Hematopoietic multipotent progenitor cell treated with erythropoietin and hydrocortisone succinate and interleukin-3 and kit ligand, for 6 days (in vitro differentiated cells): ENCODE measurements at places on chromosomes 4 and X.

- DNase-seq = peak; percentile 37
These were observed 36.1 kb downstream of the HEPH start for GRCh38 chrX:66200050-66200664.

GRCh38 chr4:75935628-75936027 lies 5.2 kb downstream of the NAAA start:
- no peak for DNase-seq

DNA sequence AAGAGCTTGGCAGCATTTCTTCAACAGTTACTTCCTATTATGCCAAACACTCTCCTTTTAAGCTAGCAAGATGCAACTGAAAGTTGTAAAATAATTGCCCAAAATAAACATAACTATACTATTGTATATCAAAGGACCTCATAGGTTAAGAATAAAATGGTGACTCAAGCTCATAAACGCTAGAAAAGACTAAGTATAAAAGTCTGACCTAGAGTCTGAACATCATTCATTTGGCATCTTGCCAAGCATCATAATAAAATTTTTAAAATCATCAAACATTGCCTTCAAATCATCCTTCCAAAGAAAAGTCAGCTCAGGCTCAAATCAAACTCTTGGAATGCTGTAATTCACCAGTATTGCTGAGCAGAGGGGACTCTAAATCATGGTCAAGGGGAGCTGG lies 281.2 kb downstream of the QDPR start:
- DNase-seq = no peak

DNA sequence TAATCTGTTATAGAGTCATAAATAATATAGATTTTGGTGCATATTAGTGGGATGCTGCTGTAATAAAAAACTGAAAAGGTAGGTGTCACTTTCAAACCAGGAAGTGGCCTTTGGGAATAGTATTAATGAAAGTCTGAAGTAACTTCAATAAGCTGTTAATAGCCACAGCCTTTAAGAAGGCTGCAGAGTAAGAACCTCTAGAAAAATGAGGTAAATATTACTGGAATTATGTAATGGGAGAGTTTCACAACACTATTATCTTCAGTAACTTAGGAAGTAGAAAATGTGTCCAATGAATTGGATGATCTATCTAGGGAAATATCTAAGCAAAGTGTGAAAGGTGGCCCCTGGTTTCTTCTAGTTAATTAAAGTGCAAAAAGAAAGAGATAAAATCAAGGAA lies 104.7 kb downstream of the NCAPG start:
- DNase-seq = no peak

DNA sequence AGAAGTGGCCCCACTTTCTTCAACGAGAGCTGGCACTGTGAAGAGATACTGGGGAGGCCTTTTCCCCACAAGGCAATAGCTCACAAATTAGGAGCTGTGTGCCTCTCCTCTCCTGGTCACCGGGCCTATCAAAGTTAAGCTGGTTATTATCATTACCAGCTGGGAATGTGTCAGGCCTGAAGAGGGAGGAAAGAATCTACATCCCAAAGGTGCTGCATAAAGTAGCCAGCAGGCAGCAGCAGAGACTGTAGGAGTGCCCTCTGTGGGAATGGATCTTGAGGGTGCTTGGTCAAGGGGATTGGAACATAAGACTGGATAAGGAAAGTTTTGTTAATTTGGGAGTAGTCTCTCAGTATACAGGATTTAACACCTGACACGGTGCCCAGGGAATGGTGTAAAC lies 9.1 kb upstream of the TMPRSS11D start:
- DNase-seq = no peak

DNA sequence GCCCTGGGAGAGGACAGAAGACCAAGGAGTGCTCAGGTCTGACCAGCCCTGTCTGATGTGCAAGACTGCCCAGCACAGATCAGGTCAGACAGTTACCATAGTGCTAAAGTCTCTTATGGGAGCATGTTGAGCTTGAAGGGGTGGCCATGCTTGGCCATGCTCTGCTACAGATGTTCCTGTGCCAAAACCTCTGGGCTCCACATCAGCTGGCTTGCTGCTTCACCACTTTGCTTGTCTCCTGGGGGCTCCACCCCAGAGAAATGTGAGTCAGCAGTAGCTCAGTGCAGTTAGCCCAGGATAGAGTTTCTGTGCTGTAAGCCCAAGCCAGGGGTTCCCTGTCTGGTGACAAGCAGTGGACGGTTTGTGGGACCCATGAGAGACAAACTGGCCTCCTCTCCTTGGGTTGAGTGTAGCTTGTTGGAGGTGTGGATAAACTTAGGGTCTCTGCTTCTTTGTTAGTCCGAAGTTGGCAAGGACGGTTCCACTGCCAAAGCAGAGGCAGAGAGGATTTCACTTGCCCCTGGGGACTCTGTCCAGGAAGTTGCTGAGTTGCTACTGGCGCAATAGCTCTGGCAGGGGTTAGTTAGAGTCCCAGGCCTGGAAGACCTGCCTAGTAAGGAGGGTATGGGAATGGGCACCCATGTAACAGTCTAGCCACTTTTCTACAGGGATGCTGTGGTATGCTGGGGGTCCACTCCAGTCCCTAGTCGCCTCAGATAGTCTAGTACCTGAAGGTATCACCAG lies 8.7 kb upstream of the TMSB15C start:
- DNase-seq = no peak

DNA sequence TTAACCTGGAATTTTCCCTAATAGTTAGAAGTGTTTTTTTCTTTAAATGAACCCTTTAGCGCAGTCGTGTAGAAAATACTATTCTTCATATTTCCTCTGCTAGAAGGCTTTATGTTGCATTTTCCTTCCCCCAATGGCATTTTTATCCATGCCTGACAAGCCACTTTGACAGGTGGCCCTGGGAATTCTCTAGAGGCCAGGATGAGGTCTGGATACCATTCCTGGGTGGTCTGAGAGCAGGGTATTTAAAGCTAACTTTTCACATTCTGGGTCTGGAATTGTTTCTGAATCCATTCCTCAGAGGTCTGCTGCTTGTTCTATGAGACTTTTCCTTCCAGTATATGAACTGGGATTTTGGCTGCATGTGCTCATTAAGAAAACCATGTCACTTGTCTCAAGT lies 31.2 kb upstream of the PDGFRA start:
- no peak for DNase-seq

- DNase-seq = no peak
These were observed 693.6 kb upstream of the HS3ST1 start for GRCh38 chr4:12122316-12122715.

- no peak for DNase-seq
These were observed 110.2 kb upstream of the PRDX4 start for GRCh38 chrX:23557070-23557469.

DNA sequence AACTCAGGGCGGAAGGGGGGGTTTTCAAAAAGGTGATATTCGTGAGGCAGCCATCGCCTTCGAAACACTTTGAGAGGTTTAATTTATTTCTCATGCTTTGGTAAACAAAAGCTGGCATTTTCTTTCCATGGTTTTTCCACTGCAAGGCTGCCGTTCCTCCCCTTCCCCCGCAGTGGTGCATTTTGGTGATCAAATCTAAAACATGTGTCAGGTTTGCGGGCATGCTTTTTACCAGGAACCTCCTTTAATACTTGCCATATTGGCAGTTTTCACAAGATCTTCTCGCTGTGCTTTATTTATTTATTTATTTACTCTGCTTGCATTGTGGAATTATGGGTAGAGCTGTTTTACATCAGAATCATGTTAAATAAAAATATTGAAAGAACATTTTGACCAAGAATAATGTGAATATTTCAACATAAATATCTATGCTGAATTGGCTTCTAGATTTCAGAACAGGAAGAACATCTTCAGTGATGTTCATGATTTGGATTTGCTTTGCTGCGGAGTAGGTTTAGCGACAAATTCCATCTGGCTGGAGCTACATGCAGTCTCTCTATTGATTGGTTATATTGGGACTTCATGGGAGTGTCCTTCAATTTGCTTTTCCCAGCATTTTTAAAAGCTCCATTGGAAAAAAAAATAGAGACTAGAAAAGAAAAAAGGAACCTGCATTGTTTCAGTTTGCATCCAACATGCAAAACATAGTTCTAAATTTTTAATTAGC lies 54.4 kb downstream of the STOX2 start:
- no peak for DNase-seq

GRCh38 chr4:108391701-108392455 lies 223.1 kb upstream of the LEF1 start:
- no peak for DNase-seq

DNA sequence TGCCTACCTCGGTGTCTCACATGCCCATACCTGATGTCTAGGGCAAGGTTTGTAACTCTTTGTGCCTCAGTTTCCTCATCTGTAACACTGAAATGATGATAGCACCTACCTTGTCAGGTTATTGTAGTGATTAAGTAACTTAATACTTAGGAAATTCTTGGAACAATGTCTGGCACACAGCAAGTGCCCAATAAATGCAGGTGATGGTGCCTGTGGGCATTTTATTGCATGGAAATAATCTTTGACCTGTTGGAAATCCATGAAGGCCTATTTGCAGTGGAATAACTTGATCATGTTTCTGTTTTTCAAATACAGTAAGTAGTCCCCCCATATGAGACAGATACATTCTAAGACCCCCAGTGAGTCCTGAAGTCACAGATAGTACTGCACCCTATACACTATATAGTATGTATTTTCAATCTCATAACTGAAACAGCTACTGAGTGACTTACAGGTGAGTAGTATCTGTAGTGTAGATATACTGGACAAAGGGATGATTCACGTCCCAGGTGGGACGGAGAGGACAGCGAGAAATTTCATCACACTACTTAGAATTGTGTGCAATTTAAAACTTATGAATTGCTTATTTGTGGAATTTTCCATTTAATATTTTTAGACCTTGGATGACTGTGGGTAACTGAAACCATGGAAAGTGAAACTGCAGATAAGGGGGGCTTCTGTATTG lies 42.1 kb downstream of the AFF1 start:
- no peak for DNase-seq
